ENCODE measurements at places on chromosomes 4 and X.

- no peak for DNase-seq
Observed at GRCh38 chr4:16461362-16461761, 235.1 kb upstream of the TAPT1 start.

- no peak for DNase-seq
Observed at GRCh38 chr4:184503869-184504300, 29.5 kb upstream of the IRF2 start.

DNA sequence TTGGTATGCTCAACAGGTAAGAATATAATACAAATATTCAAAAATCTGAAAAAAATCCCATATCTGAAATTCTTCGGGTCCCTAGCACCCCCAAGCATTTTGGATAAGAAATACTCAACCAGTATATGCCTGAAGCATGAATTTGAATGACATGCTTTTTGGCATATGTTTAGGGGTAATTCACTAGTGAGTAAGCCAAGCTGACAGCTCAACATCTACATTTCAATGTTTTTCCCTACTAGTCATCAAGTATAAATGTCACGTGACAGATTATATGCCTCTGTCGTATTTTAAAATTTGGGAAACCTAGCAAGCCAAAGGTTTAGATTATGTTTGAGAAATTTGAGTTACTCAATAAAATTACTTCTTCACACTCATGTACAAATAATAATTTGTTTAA lies 125.1 kb downstream of the FGF16 start:
- DNase-seq: no peak

GRCh38 chrX:14529290-14529989 lies at the start of gene GLRA2:
Gene GLRA2 (plus strand): TSS chrX:14529536. CDS start chrX:14530058, 522 bp downstream.
- no peak for DNase-seq

- no peak for DNase-seq
Observed at GRCh38 chr4:24560868-24561368, 23.4 kb downstream of the DHX15 start.

Measured in activated B cell treated with CpG ODN at 0.5 μM for 24 hours (primary cell).